ENCODE measurements at places on chromosomes 13 and 19.

DNA sequence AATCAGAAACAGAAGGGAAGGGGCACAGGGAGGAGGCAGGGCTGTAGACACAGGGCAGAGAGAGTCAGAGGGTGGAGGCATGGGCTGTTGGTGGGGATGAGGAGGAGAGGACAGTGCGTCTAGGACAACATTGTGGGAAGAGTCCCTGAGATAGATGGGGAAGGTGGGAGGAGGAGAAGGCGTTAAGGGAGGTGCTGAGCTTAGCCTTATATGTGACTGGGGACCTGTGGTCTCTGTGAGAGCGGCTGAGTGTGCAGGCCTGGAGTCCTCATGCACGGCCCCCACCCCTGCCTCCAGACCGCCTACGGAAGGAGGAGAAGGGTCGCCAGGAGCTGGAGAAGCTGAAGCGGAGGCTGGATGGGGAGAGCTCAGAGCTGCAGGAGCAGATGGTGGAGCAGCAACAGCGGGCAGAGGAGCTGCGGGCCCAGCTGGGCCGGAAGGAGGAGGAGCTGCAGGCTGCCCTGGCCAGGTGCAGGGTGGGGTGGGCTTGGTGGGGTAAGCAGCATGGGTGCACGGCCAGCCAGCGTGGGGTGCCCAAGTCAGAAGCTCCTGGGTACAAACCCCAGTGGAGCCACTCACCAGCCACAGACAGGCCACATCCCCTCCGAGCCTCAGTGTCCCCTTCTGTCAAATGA lies 56.8 kb downstream of the KCNC3 start:
- no peak for DNase-seq

DNA sequence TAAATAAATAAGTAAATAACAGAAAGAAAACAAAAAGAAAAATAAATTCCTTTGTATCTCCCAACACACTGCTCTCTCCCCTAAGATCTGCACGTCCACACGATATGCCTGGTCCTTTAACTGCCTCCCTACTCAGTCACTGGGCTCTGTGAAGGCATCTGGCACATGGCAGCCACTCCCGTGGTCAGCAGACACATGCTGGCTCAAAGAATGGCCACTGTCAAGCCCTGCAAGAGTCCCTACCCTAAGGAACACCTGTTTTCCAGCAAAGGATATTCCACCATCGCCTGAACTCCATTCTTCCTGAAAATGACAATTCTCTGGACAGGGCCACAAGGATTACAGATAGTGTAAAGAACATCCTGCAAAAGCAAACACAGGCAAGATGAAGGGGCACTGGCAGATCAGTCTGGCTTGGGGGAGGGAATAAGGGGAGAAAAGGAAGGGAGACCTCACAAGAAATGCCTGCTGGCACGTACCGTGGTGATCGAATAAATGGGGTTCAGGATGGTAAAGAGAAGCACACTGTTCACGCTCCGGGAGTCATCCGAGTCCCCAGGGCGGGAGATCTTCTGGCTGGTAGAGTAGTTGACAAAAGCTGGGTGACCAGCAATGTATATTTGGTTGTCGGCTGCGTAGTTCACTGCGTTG lies 4.3 kb downstream of the HNRNPL start:
- no peak for DNase-seq

DNA sequence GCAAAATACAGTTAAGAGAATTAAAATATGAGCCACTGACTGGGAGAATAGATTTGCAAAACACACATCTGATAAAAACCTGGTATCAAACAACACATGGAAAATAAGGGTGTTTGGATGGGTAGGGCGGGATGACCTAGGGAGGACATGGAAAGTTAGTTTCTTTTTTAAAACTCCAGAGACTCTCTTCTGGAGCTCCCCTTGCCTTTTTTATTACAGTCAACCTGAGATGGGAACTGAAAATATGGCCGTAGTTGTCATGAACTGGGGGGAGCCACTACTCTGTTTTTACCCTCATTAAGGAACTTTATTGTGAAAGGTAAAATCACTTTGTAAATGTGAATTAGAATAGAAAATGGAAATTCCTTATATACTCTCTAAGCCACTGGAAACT lies 113.0 kb downstream of the ATP11A start:
- no peak for DNase-seq

DNA sequence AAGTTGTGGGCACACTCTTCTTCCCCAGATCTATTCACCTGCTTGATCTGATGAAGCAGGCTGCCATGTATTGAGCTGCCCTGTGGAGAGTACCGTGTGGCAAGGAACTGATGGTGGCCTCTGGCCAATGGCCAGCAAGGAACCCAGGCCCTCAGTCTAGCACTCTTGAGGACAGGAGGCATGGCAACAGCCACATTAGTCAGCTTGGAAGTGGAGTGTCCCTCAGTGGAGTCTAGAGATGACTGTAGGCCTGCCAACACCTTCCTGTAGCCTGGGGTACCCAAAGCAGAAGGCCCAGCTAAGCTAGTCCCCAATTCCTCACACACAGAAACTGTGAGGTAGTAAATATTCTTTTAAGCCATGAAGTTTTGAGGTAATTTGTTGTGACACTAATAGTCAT lies 412.5 kb downstream of the DACH1 start:
- DNase-seq = no peak

DNA sequence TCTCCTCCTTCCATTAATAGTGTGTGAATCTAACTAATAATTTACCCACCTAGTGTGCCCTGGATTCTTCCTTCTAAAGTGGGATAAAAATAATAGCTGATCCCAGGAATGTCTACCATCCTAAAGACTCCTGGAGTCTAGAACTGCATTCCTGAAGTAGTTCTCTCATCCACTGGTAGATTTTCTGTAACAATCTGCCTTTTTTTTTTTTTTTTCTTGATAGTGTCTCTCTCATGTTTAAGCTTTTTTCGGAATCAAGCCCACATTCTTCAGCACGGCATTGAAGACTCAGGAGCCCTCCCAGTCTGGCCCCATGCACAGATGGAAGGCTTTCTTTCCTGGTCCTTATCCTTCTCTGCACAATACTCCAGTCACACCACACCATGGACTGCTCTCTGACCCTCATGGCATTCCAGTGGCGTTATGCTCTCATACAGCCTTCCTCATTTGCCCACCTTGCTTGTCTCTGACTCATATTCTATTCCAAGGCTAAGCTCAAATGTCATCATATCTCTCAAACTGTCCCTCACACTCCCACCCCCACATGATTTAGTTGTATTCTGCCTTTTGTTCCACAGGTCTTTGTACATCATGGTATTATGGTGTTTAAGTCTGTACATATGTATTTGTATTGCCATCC lies 68.7 kb upstream of the FRY start:
- DNase-seq = no peak

- no peak for DNase-seq
Measured at GRCh38 chr19:4730740-4731171, 7.1 kb upstream of the DPP9 start.

DNA sequence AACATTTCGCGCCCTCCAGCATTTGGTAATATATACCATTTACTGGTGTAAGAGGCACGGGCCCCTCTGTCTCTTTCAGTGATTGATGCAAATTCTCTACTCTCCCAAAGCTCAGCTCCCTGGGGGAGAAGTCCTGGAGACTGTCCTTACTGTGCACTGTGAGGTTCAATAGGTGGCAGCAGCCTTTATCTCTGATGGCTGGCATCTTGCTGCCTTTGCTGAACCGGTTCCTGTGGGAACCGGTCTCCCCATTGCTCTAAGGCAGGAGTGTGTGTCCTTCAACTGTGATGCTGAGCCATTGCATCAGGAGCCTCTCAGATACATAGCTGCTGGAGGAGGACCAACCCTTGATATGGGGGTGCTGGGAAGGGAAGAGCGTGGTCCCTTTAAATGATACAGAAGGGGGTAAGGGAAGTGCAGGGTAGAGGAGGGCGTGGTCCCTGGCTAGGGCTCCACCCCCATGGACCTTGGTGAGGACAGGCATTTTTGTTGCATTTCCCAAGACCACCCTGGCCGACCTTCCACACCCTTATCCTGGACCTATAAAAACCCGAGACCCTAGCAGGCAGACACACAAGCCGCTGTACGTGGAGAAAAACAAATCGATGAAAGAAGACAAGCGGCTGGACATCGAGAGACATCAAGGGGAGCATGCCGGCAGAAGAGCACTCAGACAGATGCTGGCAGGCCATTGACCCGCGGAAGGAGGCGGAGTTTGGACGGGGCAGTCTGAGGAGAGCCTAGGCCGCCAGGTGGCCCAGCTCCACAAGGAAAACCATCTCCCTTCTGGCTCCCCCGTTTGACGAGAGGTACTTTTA lies 41.1 kb upstream of the GTF3A start:
- DNase-seq = no peak

DNA sequence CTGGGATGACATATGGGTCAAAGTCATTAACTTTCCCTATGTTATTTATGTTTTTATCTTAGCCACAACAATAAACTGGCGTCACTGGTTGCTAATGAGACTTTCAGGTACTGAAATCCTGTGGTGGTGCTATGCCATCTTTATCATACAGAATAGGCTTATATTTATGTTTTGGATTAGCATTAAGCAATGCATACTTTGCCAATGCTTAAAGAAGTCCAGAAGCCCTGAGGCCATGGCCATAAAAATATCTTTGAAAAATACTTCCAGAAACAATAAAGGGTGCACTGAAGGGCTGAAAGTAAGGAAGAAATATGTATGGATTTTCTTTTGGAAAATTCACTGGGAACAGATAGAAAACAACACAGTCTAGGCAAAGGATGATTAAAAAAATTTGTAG lies 304.6 kb upstream of the SLC10A2 start:
- no peak for DNase-seq

GRCh38 chr19:45472563-45473366 lies 5.0 kb downstream of the FOSB start:
- DNase-seq = no peak

- no peak for DNase-seq
Measured at GRCh38 chr13:110354123-110354627, 47.1 kb downstream of the COL4A2 start.

DNA sequence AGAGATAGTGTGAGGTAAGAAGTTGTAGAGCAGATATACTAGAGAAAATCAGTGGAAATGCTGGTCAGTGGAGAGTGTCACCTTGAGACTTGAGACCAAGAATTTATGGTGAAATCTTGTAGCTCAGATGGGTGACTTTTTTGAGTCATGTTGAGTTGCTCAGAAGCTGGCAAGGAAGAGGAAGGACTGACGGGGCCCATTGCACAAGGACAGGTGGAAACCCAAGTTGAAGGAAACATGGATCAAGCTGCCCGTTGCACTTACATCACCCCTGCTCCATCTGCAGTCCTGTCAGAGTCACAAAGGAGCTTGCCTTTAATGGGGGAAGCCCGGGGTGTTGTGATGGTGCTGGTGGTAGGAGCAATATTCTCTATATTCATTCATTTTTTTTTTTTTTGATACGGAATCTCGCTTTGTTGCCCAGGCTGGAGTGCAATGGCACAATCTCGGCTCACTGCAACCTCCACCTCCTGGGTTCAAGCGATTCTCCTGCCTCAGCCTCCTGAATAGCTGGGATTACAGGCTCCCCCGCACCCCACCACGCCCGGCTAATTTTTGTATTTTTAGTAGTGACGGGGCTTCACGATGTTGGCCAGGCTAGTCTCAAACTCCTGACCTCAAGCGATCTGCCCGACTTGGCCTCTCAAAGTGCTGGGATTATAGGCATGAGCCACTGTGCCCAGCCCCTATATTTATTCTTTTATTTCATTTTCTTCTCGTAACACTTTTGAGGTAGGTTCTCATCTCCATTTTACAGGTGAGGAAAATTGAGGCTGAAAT lies 27.4 kb downstream of the UBAC2 start:
- no peak for DNase-seq

- no peak for DNase-seq
Measured at GRCh38 chr19:55423225-55424005, 15.8 kb upstream of the UBE2S start.

- DNase-seq = no peak
Measured at GRCh38 chr19:1112268-1113029, 8.7 kb downstream of the GPX4 start.

- no peak for DNase-seq
Measured at GRCh38 chr13:20969182-20969581, 66.6 kb upstream of the XPO4 start.

DNA sequence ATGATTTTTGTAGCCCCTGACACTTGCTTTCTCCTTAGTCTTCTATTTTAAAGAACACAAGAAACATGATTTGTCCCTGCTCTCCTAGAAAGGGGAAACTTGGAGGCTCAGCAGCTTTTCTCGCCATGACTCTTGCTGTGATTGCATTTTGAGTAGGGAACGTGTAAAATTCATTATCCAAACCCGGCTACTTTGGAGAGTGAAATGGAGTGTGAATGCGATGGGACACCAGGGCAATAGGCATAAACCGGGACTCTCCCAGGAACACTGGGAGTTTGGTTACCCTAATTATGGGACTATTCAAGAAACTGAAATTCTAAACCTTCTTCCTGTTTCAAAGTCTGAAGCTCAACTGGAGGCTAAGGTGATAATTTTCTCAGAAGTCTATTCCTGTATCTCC lies 181.7 kb upstream of the RFC3 start:
- DNase-seq = no peak

- DNase-seq = no peak
Measured at GRCh38 chr13:62908321-62908720, 1492.7 kb upstream of the PCDH20 start.

GRCh38 chr13:35561540-35561939 lies 85.1 kb upstream of the MAB21L1 start:
- DNase-seq = no peak

- DNase-seq = no peak
Measured at GRCh38 chr13:104251931-104252330, 1185.7 kb upstream of the SLC10A2 start.

DNA sequence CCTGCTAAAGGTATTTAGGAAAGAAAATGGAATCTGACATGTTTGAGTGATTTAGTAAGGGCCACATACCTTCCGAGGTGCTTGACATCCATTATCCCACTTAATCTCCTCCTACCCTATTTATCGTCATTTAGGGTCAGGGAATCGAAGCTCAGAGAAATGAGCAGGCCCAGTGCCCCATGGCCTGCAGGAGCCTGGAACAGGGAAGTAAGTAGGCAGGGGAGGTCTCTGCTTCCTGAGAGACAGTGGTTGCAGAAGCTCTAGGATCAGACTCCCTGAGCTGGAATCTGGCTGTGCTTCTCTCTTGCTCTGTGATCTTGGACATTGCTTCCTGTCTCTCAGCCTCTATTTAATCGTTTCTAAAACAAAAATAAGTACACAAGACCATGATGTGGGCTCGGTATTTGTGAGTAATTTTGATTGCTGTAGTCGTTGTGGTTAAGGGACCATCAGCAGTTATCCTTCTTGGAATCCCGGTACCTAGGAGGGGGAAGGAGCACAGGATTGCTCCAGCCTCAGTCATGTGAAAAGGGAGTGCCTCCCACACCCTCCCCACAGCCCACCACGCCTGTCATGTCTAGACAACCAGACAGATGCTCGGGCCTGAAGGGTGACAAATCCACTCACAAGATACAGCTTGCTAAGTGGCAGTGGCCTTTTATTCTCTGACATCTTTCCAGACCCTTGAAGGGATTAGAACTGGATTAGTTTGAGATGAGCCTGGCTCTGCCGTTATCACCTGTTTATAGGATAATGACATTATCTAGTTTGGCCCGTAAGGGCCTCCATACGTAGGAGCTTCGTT lies 169.2 kb upstream of the TSHZ3 start:
- no peak for DNase-seq
